Mesendoderm (in vitro differentiated cells): ENCODE measurements at places on chromosomes 4 and X.

GRCh38 chrX:153669174-153669890 lies 4.3 kb downstream of the PNCK start:
- no peak overlapping the region for H3K4me3 ChIP-seq
- H3K36me3 ChIP-seq, result no peaks in the 10 kb centered on the region
- DNase-seq, result peak; percentile 60
- H3K27me3 ChIP-seq, result no peaks in the 10 kb centered on the region

- no peaks in the 10 kb centered on the region for H3K27me3 ChIP-seq
- DNase-seq, result no peak
- no peak overlapping the region for H3K27ac ChIP-seq
- no peaks in the 10 kb centered on the region for H3K4me1 ChIP-seq
These were observed 3.3 kb upstream of the SLC25A4 start for GRCh38 chr4:185139736-185140135.

GRCh38 chrX:135436966-135437866 lies 15.5 kb downstream of the SMIM10L2A start:
- H3K27me3 ChIP-seq, result no peaks in the 10 kb centered on the region
- no peaks in the 10 kb centered on the region for H3K36me3 ChIP-seq
- no peak overlapping the region for H3K4me3 ChIP-seq
- no peaks in the 10 kb centered on the region for H3K4me1 ChIP-seq

- no peaks in the 10 kb centered on the region for H3K4me1 ChIP-seq
- no peak overlapping the region for H3K4me3 ChIP-seq
- DNase-seq, result peak; percentile 76
- no peak overlapping the region for H3K27ac ChIP-seq
- H3K27me3 ChIP-seq, result no peaks in the 10 kb centered on the region
These were observed 42.9 kb downstream of the NDST3 start for GRCh38 chr4:118076958-118077766.

DNA sequence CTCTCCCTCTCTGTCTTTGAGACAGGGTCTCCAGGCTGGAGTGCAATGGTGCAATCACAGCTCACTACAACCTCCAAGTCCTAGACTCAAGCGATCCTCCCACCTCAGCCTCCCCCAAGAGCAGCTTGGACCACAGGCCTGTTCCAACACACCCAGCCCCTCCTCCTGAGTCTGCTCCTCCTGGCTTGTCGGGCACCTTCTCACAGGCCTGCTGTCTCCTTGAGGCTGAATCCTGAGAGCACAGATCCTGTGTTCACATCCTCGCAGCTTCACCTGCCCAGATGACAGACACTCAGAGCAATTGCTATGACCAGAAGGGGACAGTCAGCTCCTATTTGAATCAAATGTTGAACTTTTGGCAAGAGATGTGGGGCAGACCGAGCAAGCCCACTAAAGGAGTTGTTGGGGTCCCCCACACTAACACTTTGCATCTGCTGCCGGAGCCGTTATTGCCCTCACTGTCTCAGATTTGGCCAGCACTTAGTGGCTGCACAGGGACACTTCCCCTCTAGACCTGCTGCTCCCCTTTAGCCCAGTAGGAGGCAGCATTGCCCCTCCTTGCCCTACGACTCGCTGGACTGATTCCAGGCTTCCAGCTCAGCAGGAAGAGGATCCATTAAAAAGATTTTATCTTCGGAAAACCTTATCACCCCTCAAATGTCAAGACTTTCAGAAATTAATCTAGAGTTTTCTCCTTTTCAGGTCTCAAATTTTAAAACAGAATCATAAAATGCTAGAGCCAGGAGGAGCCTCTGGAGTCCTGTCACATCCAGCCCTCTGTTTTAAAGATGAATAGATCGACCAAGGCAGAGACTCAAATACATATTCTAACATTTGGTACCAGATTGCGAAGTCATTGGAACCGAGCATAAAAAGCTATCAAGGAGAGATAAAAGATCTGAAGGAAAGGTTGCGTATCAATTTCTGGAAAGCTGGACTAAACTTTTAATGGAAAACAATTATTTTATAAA lies 113.7 kb downstream of the USP46 start:
- H3K4me1 ChIP-seq, result no peaks in the 10 kb centered on the region
- no peaks in the 10 kb centered on the region for H3K36me3 ChIP-seq
- no peak overlapping the region for H3K27ac ChIP-seq
- H3K4me3 ChIP-seq, result no peak overlapping the region

GRCh38 chr4:74682567-74683359 lies 111.6 kb downstream of the BTC start:
- H3K27ac ChIP-seq, result no peak overlapping the region
- peaks cover 2% of the 10 kb centered on the region for H3K4me1 ChIP-seq
- H3K4me3 ChIP-seq, result no peak overlapping the region

DNA sequence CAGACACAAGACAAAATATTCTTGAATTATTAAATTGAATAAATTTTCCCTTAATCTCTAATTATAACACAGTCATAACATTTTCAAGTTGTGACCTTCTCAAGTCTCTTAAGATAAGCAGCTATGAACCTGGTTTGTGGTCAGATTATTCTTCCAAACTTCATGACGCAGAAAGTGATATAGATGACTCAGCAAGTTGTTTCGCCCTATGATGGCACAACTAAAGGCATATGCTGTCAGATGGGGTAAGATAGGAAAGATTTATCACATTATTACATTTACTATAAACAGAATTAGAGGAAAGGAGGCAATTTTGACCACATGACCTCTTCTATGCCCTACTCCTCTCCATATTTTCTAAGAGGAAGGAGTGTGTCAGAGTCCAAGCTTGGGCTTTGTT lies 4.6 kb upstream of the DCAF12L2 start:
- no peaks in the 10 kb centered on the region for H3K36me3 ChIP-seq
- DNase-seq, result no peak
- H3K27me3 ChIP-seq, result no peaks in the 10 kb centered on the region
- H3K27ac ChIP-seq, result no peak overlapping the region

GRCh38 chr4:59195839-59196238 lies 2004.3 kb upstream of the ADGRL3 start:
- H3K4me1 ChIP-seq, result no peaks in the 10 kb centered on the region
- no peaks in the 10 kb centered on the region for H3K36me3 ChIP-seq
- H3K27ac ChIP-seq, result no peak overlapping the region
- no peak overlapping the region for H3K4me3 ChIP-seq
- no peaks in the 10 kb centered on the region for H3K27me3 ChIP-seq

GRCh38 chr4:185244763-185245162 lies 35.4 kb downstream of the SNX25 start:
- no peaks in the 10 kb centered on the region for H3K27me3 ChIP-seq
- no peaks in the 10 kb centered on the region for H3K36me3 ChIP-seq
- H3K27ac ChIP-seq, result no peak overlapping the region
- DNase-seq, result peak; percentile 46

GRCh38 chr4:13963601-13964000 lies 336.1 kb upstream of the BOD1L1 start:
- no peak for DNase-seq
- H3K4me3 ChIP-seq, result no peak overlapping the region
- no peak overlapping the region for H3K27ac ChIP-seq

GRCh38 chr4:138334346-138335016 lies 92.3 kb upstream of the SLC7A11 start:
- no peak for DNase-seq
- H3K27ac ChIP-seq, result no peak overlapping the region
- no peak overlapping the region for H3K4me3 ChIP-seq
- no peaks in the 10 kb centered on the region for H3K27me3 ChIP-seq

- H3K4me3 ChIP-seq, result no peak overlapping the region
- no peaks in the 10 kb centered on the region for H3K4me1 ChIP-seq
- no peak for DNase-seq
These were observed 184.4 kb downstream of the VEGFC start for GRCh38 chr4:176608346-176608745.

DNA sequence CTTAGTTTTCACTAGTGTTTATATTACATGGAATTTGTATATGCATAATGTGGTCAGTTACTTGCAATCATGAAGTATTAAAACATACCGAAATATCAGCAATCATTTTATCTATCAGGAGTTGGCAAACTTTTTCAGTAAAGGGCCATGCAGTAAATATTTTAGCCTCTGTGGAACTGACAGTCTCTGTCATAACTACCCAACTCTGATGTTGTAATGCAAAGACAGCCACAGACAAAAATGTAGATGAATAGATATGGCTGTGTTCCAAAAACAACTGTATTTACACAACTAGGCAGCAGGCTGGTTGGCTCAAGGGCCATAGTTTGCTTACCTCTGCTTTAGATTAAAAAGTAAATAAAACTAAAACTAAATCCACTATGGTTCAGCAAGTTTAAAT lies 200.2 kb downstream of the HS3ST1 start:
- H3K27me3 ChIP-seq, result no peaks in the 10 kb centered on the region
- no peak overlapping the region for H3K27ac ChIP-seq
- no peak for DNase-seq
- no peak overlapping the region for H3K4me3 ChIP-seq

DNA sequence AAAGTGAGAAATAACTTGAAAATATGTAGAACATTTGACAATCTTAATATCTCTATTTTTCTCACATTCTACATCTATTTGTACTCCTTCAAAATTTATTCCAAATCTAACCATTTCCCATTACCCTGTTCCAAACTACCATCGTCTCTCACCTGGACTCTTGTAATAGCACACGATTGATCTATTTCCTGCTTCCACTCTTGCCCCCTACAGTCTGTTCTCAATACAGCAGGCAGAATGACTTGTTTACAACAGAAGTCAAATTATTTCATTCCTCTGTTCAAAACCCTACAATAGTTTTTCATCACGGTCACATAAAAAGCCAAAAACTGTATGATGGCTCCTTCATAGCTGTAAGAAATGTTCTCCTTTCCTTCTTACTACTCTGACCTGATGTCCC lies 21.1 kb upstream of the LUZP4 start:
- peak; percentile 31 for DNase-seq
- H3K4me3 ChIP-seq, result no peak overlapping the region
- H3K36me3 ChIP-seq, result no peaks in the 10 kb centered on the region
- H3K27me3 ChIP-seq, result no peaks in the 10 kb centered on the region
- no peak overlapping the region for H3K27ac ChIP-seq
- no peaks in the 10 kb centered on the region for H3K4me1 ChIP-seq

DNA sequence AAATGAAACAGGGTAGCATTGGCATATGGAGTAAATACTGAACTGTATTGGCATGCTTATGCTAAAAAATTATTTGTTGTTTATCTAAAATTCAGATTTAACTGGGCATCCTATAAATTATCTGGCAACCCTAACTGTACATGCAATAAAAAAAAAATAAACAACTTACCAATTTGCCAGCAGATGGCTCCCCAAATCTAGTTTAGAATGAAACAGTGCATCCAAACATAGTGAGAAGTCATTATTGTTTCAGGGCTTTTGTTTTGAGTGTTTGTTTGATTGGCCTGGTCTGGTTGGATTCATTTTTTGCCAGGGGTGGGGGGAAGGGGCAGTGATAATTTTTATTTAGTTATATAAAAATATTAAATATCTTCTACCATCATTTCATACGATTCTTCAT lies 12.8 kb upstream of the NSUN7 start:
- no peaks in the 10 kb centered on the region for H3K27me3 ChIP-seq
- no peak overlapping the region for H3K4me3 ChIP-seq
- H3K36me3 ChIP-seq, result no peaks in the 10 kb centered on the region
- H3K4me1 ChIP-seq, result peaks cover 2% of the 10 kb centered on the region
- DNase-seq, result no peak

- no peak overlapping the region for H3K4me3 ChIP-seq
- H3K27me3 ChIP-seq, result no peaks in the 10 kb centered on the region
- no peak overlapping the region for H3K27ac ChIP-seq
- H3K36me3 ChIP-seq, result no peaks in the 10 kb centered on the region
- DNase-seq, result no peak
These were observed 93.2 kb upstream of the IL15 start for GRCh38 chr4:141543176-141543575.

- no peak overlapping the region for H3K4me3 ChIP-seq
- no peaks in the 10 kb centered on the region for H3K4me1 ChIP-seq
- no peak for DNase-seq
- no peak overlapping the region for H3K27ac ChIP-seq
- no peaks in the 10 kb centered on the region for H3K27me3 ChIP-seq
- H3K36me3 ChIP-seq, result no peaks in the 10 kb centered on the region
These were observed 31.6 kb upstream of the TMEM150C start for GRCh38 chr4:82593411-82593810.

DNA sequence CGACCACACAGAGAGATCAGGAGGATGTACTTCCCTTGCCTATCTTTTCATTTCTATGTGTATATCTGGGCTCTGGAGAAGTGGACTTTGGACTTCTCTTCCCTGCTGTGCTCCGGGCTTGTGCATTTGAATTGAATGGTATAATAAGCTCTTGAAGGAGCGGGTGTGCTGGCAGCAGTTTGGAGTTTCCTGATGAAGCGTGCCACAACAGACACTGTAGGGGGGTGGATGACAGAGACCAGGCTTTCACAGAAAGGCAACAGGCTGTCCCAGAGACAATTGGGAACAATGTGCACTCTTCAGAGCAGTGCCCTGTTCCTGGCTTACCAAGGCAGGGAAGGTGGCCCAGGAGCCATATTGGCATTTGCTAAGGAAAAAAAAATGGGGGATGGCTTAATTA lies 170.1 kb downstream of the FRMPD4 start:
- no peak overlapping the region for H3K4me3 ChIP-seq
- no peak overlapping the region for H3K27ac ChIP-seq
- H3K4me1 ChIP-seq, result no peaks in the 10 kb centered on the region
- no peaks in the 10 kb centered on the region for H3K27me3 ChIP-seq

DNA sequence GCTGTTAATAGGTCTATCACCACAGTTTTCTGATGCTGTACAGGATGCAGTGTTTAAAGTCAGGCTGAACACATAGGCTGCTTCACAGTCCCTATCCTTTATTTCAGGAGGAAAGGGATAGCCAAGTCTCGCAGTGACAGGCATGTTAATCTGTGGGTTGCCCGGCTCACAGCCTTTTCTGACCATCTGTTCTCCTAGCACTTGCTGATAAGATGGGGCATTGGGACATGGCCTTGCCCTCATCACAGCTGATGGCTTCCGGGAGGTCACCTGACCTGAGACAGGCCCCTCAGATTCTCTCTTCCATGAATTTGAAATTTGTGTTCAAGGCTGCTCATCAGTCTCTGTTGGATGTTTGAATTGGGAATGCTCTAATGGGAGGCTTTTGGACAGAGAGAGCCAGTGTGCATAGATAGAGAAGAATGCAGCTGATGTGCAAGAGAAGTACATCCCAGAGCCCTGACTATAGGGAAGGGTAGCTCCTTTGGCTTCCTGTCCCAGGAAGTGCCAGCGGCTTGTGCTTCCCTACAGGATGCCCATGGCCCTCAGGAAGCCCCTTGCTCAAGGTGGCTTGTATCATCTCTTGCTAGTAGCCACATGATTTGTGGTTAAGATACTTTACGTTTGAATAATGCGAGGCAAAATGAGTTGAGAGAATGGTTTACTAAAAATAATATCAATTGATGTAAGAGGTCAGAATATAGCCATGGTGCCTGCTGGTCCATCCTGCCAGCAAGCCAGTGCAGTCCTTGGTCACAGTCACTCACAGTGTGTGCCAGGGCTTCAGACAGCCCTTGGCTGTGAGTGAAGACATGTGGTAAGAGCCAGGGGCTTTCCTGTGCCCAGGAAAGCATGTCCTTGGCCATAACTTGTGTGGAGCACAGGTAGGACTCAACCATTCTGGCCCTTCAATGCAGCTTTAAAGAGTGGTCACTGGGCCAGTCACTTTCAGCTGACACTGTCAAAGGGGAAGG lies 88.6 kb downstream of the TSPAN7 start:
- H3K4me3 ChIP-seq, result no peak overlapping the region
- DNase-seq, result no peak
- H3K36me3 ChIP-seq, result no peaks in the 10 kb centered on the region
- no peak overlapping the region for H3K27ac ChIP-seq
- no peaks in the 10 kb centered on the region for H3K27me3 ChIP-seq
- H3K4me1 ChIP-seq, result no peaks in the 10 kb centered on the region

GRCh38 chr4:26039639-26040359 lies 125.8 kb downstream of the SMIM20 start:
- H3K27ac ChIP-seq, result no peak overlapping the region
- no peak overlapping the region for H3K4me3 ChIP-seq
- H3K36me3 ChIP-seq, result no peaks in the 10 kb centered on the region
- H3K27me3 ChIP-seq, result no peaks in the 10 kb centered on the region
